ENCODE measurements at places on chromosomes 1 and 21. TPM values are rescaled to one million over a fixed set of nuclear protein-coding genes. Genes with fewer than 3 reads are reported as not detected.

Gene PHC2
- total RNA-seq = 117 TPM

Gene SNIP1
- 32.0 TPM for total RNA-seq

Gene KCNJ10
- not detected for total RNA-seq

Gene SYF2
- total RNA-seq = 43.0 TPM

Gene CLCA4
- not detected for total RNA-seq

Gene LY9
- total RNA-seq = not detected

Gene ARHGEF16
- 8.8 TPM for total RNA-seq

Gene CFAP74
- not detected for total RNA-seq

Gene B3GALT2
- not detected for total RNA-seq

Gene RGSL1
- not detected for total RNA-seq

Gene ERICH3
- total RNA-seq = not detected

Gene GSTM5
- not detected for total RNA-seq

Gene ATAD3C
- 0.27 TPM for total RNA-seq

DNA sequence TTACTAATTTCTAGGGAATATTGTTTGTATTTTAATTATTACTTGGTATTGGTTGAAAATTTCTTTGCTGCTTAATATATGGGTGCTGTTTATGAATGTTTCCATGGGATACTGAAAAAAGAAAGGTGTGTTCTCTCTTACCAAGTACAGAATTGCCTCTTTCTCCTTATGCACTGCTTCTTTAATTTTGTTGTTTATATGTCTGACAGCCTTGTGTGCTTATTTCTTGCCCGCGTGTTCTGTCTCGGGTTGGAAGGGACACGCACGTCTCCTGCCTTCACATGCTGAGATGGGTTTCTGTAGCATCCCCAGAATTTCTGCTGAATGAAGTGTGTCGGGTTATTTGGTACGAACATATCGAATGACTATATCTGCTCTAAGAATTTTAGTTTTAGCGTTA, 51.1 kb downstream of the AGPAT3 start:
- DNase-seq = no peak

GRCh38 chr1:201014816-201015200, 8.7 kb downstream of the KIF21B start:
- peak; percentile 33 for DNase-seq

DNA sequence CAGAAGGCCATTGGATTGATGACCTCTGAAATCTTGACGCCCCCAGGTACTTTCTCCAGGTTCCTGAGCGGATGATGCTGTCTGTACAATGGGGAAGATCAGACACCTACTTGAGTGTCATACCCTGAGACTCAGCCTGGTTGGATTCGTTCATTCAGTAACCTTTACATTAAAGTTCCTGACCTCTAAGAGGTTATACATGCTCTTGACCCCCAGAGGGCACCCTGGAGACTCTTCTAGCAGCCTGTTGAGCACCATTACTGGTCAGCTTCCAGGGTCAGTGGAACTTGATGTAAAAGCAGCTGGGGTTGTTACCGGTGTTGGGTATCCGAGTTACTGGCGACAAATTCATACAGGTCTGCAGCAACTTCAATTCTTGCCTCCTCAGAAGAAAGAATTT, 114.3 kb upstream of the ZNF678 start:
- DNase-seq = peak; percentile 80

- no peak for DNase-seq
Observed at GRCh38 chr21:35023396-35024070, 25.6 kb downstream of the RUNX1 start.

- peak; percentile 91 for DNase-seq
Observed at GRCh38 chr1:156053768-156054499, at the start of gene UBQLN4. Gene UBQLN4, minus strand, starts transcription at chr1:156053798. Its CDS starts 97 bp downstream, at chr1:156053701.

GRCh38 chr1:220093361-220094015, 444 bp upstream of the IARS2 start:
- no peak for DNase-seq

GRCh38 chr21:15514073-15514946, 215.5 kb upstream of the USP25 start:
- DNase-seq = no peak

DNA sequence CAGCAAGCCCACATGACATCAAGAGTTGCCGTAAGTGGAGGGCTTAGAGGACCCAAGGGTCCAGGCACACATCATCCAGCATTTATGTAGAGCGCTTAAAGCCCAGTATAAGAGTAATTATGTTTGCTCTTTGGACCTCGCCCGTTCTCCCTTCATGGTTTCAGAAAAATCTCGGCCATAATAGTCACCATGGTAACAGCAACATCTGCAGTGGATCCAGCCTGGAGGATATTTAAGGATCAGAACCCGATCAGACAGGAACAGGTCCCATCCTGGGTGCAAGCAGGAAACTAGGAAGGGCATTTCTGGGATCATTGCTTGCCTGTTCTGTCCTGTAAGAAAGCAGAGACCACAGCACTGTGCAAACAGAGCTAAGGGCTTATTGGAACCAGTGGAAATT, 89.9 kb upstream of the KAZN start:
- no peak for DNase-seq

DNA sequence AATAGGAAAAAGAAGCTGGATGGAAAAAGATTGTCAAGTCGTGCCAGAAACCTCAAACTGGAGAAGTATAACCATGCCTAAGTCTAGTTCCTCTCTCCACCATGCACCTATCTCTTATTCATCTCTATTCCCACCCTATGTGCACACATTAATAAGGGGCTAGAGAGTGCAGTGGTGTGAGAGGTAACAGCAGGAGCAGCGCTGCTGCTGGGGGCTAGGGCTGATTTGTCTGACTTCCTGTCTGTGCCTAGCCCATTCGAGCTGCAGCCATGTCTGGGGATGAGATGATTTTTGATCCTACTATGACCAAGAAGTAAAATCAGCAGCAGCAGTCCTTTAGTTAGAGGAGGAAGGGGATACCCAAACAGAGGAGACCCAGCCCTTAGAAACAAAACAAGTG, 43.0 kb downstream of the TRIM33 start:
- DNase-seq = no peak

GRCh38 chr1:75808921-75809320, 12.2 kb downstream of the MSH4 start:
- no peak for DNase-seq

GRCh38 chr21:19640964-19641363, 1237.4 kb upstream of the TMPRSS15 start:
- no peak for DNase-seq

DNA sequence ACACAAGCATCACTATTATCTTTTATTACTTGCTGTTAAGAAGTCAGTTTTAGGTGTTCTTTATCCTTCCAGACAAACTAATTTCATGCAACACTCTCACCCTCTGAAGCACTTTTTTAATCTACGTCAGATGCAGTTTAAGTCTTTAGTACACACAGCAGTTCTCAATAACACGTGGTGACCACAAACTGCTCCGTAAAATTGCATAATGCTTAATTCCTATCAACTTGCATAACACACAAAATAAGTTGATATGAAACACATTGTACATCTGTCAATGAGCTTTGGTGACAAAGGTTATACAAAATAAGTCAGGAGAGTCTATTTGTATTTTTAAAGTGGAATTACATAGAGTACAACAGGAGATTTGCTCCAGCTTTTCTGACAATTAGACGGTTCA, 140.9 kb upstream of the ETS2 start:
- DNase-seq = no peak

GRCh38 chr1:203860396-203861025, 888 bp upstream of the SNRPE start:
- DNase-seq = peak; percentile 92

GRCh38 chr1:178901482-178902125, 30.7 kb upstream of the ANGPTL1 start:
- DNase-seq = no peak

- no peak for DNase-seq
Observed at GRCh38 chr21:39576518-39577128, 36.1 kb upstream of the B3GALT5 start.

- DNase-seq = peak; percentile 99
Observed at GRCh38 chr1:185646202-185646683, 87.9 kb upstream of the HMCN1 start.

DNA sequence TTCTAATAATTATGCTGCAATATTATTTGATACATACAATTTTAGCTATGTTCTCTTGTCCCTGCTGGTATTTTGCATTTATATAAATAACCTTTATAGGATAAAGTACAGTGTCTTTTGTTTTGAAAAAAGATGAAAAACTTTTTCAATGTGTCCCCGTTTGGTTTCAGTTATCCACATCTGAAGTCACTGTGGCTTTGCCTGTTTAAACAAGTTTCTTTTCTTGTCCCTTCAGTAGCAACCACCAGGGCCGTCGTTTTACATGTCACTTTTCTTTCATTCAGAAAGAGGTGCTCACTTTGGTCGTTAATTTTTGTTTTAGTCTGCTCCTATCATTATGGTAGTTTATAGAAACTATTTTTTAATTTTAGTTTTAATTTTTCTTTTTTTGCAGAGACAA, 41.4 kb downstream of the RABGAP1L start:
- no peak for DNase-seq

DNA sequence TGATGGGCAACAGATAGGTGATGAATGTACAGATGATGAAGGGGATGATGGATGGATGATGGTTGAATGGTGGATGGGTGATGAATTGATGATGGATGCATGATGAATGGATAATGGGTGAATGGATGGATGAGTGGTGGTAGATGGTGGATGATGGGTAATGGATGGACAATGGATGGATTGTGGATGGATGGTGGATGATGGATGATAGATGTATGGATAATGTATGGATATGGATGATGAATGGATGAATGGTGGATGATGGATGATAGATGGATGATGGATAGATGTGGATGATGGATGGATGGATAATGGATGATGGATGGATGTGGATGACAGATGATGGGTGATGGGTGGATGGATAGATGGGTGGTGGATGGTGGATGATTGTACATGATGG, 35.7 kb downstream of the WNT3A start:
- DNase-seq = no peak

DNA sequence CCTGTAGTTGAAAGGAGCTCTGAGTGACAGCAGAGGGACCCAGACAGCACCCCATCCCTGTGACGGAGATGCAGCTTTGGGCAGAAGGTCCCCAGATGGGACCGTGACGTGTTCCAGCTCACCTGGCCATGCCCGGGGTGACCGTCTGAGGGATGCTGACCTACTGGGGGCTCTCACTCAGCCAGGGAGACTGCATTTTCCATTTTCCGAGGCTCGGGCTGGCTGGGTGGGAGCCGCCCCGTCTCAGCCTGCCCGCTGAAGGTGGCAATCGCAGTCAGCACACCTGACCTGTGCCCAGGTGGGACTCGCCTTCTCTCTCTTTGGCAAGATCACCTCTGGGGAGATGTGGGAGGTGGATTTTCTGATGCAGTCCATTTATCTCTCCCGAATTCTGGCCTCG, 127.2 kb downstream of the AJAP1 start:
- no peak for DNase-seq

GRCh38 chr1:165600793-165601192, 30.2 kb upstream of the MGST3 start:
- DNase-seq = no peak

GRCh38 chr1:62481681-62482080, 44.8 kb downstream of the USP1 start:
- no peak for DNase-seq

DNA sequence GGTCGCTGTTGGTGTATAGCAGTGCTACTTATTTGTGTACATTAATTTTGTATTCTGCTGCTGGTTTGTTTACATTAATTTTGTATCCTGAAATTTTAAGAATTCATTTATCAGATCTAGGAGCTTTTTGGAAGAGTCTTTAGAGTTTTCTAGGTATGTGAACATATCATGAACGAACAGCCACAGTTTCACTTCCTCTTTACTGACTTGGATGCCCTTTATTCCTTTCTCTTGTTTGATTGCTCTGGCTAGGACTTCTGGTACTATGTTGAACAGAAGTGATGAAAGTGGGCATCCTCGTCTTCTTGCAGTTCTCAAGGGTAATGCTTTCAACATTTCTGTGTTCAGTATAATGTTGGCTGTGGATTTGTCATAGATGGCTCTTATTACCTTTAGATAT, 1757.9 kb downstream of the BRINP3 start:
- no peak for DNase-seq

GRCh38 chr21:33968995-33969348, 53.4 kb upstream of the ATP5PO start:
- DNase-seq = no peak

- no peak for DNase-seq
Observed at GRCh38 chr1:57033222-57034001, 67.6 kb upstream of the C8B start.

GRCh38 chr1:48196237-48196636, 26.3 kb upstream of the SLC5A9 start:
- no peak for DNase-seq

GRCh38 chr1:24418898-24419628, 3.5 kb downstream of the NIPAL3 start:
- peak; percentile 79 for DNase-seq

GRCh38 chr1:214899908-214900460, 182.6 kb upstream of the KCNK2 start:
- no peak for DNase-seq

GRCh38 chr1:92515796-92516201, 29.1 kb upstream of the GFI1 start:
- peak; percentile 53 for DNase-seq

DNA sequence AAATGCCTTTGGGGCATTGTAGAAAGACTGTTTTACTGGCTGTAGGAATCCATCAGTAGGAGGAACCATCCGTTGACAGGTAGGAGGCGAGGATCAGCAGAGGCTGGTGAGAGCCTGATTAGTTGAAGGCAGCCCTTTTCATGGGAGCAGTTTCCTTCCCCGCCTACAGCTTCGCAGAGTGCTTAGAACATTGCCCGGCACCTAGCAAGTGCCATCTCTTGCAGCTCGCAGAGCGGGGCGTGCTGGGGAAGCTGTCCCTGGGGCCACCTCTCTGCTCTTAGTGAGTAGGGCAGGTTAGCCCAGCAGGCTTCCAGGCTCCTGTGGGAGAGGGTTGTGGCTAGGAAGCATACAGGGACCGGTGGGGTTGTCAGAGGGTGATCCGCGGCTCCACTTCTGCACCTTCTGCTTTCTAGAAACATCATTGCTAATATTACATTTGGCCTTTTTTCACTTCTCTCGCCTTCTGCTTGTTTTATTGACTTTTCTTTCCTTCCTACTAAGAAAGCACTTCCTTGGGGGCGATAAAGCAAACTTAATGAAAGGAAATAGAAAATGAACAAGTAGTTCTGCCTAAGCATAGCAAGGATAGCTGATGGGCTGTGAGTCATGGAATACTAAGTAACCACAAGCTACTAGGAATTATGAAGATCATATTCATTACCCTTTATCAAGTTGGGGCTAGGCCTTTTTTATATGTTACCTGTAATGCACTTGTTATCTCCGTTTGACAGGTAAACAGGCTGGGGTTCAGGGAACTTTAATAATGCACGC, 176.7 kb downstream of the GALNT2 start:
- no peak for DNase-seq

DNA sequence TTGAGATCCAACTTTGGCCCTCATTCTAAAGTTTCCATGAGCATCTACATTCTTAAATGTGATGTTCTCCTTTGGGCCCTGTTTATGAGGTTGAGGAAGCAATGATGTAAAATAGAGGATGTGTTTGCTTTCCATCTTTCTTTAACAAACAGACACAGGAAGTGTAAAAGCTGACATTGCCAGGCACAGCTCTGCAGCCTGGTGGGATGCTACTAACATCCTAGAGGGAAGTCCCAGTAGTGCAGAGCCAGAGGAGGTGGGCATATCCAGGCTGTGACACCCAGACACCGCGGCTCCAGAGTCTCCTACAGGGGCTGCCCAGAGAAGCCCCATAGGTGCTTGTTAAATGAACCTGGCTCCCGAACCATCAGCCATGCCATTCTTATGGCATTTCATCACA, 16.2 kb downstream of the OLFML2B start:
- no peak for DNase-seq

Measured in MCF 10A (cell line).